ENCODE measurements at places on chromosomes 7 and 10.

DNA sequence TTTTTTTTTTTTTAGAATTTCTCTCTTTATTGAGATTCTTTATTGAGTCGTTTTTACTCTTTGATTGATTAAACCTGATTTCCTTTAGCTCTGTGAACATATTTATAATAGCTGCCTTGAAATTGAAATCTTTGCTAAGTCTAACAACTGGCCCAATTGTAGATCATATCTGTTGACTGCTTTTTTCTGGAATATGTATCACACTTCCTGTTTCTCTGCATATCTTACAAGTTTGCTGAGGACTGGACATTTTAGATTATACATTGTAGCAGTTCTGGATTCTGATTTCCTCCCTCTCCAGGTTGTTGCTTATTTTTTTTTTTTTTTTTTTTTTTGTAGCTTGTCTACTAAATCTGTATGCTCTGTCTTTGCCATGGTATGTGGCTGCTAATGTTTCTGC, 56.3 kb downstream of the PRKAR2B start:
- DNase-seq, result no peak

GRCh38 chr7:21580073-21580521, 37.3 kb downstream of the DNAH11 start:
- DNase-seq, result peak; percentile 50

- DNase-seq, result peak; percentile 82
Observed at GRCh38 chr10:6465437-6465836, 114.6 kb downstream of the PRKCQ start.

GRCh38 chr7:88485821-88486220, 179.1 kb upstream of the STEAP4 start:
- no peak for DNase-seq

- no peak for DNase-seq
Observed at GRCh38 chr7:29086545-29086944, 59.8 kb downstream of the CPVL start.

DNA sequence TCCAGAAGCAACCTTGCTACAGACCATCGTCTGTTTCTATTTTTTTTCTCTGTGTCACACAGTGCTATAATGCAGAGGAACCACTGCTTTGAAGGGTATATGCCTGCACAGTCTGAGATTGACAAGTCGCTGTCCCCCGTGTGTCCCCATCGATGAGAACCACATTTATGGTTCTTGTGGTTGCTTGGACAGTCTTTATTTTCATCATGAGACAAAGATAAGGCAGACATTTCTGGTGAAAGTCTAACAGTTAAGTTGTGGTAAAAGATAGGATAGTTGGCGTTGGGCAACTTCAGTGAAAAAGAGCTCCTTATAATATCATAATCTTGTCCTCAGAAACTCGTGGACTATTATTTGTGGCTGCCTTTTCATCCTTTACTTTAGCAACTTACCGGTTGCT, 6.3 kb upstream of the AKR1E2 start:
- DNase-seq, result no peak

- DNase-seq, result no peak
Observed at GRCh38 chr10:50385624-50386023, 134.3 kb upstream of the ASAH2 start.

DNA sequence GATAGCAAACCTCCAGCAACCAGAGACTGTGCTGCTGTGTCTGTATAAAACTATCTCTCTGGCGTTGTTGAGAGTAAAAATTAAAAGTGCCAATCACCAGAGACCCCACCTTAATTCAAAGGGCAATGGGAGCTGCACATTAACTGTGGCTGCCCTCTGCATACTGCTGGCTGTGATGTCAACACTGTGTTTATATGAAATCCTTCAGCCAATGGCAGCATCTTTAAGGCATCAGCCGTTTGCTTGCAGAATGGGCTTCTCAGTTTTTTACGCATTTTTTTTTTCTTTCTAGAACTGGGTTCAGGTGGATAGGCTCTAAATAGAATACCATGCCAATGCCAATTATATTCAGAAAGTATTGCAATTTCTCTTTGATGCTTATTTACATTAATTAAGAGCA, 47.7 kb downstream of the CHN2 start:
- no peak for DNase-seq

DNA sequence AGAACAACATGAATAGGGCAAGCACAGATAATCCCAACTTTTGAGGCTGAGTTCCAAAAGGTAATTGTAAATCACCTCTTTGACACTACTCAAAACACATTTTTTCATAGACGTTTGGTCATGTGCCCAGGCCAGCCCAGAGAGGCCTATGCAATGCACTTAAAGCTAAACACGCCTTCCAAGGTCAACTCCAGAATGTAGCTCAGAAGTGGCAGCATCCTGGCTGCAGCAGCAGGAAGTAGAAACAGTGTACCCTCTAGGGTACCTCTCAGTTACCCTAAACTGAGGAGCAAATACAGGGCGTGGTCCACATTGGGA, 58.7 kb downstream of the OSBPL3 start:
- DNase-seq, result no peak

DNA sequence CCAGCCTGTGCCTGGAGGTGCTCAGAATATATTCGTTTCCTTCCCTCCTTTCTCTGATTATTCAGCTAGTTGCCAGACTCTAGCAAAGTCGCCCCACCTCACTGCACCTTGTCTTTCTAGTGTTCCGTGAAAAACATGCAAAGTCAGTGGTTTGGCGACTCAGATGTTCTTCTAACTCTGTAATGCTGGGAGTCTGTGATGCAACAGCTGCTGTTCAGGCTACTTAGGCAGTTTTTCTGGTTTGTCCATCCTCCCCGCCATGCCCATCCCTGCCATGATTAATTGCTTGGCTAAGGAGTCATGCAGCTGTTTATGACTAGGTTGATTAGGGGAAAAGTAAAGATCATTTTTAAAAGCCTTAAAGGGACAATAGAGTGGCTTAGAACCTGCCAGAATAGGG, 99.4 kb downstream of the MTPN start:
- peak; percentile 52 for DNase-seq

GRCh38 chr7:158894825-158895224, 38.5 kb downstream of the DYNC2I1 start:
- DNase-seq, result no peak

- DNase-seq, result peak; percentile 47
Observed at GRCh38 chr10:79148452-79149344, 79.9 kb downstream of the ZMIZ1 start.

DNA sequence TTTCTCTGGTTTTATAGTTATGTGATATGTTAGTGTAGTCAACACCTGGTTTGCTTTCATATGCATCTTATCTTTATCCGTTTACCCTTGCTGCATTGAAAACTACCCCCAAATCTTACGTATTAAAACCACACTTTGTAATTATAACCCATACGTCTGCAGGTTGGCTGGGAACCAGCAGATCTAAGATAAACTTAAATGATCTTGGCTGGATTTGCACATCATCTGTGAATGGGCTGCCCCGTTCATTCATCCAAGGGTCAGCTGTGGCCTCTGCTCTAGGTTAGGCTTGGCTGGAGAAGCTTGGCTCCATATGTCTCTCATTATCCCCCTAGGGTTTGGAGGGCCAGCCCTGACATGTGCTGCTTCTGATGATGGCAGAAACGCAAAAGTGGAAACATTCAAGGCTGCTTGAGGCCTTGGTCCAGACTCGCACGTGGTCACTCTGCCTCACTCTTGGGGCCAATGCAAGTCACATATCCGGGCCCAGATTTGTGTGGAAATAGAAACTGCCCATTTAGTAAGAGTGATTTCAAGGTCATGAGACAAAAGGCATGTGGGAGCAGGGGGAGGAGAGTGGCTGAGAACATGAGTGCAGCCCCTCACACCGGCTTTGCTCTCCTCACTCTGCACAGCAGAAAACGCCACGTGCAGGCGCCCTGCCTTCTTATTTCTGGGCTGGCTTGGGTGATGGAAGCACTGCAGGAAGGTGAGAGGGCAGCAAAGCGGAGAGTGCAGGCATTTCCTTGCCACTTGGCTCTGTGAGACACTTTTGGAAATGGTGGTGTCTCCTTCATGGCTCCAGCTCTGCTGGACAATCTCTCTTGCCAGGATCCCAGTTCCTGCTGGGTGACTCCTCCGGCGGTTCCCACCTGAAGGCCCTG, 553.8 kb downstream of the GLRX3 start:
- no peak for DNase-seq

DNA sequence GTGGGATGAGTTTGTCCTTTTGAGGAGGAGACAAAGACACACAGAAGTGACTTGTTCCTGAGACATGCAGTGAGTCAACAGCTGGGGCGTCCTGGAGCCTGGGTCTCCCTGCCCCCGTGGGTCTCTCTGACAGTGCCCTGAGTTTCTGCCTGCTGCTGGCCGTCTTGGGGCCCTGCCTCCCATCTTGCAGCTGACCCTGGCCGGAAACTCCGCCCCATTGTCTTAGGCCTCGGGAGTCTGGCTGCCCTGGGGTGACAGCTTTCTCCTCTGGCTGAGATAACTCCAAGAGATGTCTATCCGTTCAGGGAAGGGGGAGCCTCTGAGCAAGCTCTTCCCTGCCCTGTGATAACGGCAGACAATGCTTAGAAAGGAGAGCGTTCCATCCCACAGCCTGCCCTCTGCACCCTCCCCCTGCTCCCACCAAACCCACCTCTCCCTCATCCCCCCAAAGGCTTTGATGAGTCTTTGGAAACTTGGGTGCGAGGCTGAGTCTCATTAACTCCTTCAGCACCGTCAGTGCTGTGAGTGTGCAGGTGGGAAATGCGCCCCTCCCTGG, 69.5 kb upstream of the PODXL start:
- peak; percentile 98 for DNase-seq

DNA sequence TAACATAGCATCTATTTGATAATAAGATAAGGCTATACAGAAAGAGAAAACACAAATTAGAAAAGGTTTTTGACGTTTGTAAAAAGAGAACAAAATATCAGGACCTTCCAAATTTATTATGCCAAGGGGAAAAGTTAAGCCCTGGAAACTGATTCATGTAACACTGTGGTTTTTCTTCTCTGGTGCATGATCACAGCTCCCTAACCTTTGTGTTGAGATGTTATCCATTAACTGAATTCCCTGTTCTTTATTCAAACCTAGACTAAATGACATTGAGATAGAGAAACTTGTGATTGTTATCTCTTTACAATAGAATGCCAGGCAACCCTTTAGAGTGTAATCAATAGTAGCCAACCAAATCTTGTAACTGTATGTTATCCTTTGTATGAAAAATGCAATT, 141.5 kb upstream of the NRG3 start:
- DNase-seq, result peak; percentile 64

GRCh38 chr7:107693396-107693795, 32.8 kb downstream of the SLC26A4 start:
- no peak for DNase-seq

GRCh38 chr7:21547501-21547900, 4.7 kb downstream of the DNAH11 start:
- DNase-seq, result no peak

GRCh38 chr7:102081244-102081627, 205.4 kb upstream of the SH2B2 start:
- no peak for DNase-seq

GRCh38 chr7:157498657-157499056, 161.9 kb downstream of the DNAJB6 start:
- no peak for DNase-seq

DNA sequence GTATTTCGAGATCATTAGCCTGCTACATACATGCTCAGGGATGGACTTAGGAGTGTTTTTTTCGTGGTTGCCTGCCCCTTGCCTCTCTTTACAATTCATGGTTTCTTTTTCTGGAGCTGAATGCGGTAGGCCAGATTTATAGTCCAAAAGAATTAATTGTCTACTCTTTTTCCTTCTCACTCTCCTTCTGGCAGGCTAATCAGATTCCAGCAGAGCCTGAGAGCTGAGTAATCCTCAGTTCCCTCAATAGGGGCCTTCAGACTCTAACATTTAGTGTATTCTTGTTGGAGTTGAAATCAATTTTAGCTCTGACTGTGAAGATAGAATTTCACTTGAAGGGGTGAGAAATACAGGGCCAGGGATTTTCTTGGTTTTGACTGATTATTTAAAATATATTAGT, 16.4 kb downstream of the SORCS3 start:
- DNase-seq, result peak; percentile 42

DNA sequence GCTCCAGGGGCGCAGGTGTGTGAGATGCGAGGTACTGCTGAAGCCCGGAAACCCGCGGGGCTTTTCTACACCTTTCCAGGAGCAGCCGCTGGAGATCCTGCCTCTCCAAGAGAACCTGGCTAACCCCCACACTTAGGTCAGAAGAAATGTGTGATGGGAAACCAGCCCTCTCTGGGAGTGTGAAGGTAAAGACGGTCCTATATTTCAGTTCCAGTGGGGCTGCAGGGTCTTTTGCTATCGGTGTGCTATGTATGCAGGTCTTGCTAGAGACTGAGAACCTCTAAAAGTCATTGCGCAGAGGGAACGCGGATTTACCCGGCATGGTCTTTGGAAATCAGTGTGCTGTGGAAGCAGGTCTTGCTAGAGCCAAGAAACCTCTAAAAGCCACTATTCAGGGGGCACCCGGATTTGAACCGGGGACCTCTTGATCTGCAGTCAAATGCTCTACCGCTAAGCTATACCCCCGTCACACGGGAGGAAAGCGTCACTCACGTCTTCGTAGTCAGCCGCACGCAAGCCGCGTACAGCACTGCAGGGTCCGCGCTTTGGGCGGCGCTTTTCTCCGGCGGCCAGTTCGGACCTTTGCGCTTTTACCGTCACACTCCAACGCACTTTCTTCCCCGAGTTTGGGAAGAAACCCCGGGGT, 46.0 kb downstream of the ZNF777 start:
- peak; percentile 93 for DNase-seq

GRCh38 chr10:73628405-73628804, 12.9 kb downstream of the MYOZ1 start:
- DNase-seq, result no peak

DNA sequence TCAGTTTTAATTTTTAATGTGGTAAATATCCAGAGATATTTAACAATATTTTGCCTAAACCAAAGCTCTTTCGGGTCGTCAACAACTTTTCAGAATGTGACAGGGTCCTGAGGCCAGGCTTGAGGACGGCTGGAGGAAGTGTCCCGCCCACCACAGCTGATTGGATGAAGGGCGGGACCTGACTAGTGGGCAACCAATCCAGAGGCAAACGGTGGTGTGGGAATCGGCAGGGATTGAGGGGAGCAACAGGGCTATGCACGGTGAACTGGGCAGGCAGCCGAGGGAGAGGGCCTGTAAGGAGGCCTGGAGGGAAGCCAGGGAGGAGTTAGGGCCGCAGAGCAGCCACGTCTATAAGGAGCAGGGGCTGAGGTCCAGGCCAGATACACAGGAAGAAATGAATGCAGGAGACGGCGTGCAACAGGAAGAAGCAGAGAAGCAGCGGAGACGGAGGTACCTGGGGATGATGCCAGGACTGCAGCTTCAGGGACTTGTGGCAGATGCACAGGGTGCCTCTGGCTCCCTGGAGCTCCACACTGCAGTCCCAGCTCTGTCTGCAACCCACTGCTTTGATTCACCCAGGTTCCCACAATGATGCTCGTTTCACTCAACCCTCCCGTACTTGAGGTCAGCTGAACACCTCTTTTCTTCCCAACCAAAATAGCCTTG, 46.1 kb upstream of the ZMIZ1 start:
- DNase-seq, result no peak

- DNase-seq, result no peak
Observed at GRCh38 chr7:92697414-92697813, 107.2 kb upstream of the FAM133B start.

DNA sequence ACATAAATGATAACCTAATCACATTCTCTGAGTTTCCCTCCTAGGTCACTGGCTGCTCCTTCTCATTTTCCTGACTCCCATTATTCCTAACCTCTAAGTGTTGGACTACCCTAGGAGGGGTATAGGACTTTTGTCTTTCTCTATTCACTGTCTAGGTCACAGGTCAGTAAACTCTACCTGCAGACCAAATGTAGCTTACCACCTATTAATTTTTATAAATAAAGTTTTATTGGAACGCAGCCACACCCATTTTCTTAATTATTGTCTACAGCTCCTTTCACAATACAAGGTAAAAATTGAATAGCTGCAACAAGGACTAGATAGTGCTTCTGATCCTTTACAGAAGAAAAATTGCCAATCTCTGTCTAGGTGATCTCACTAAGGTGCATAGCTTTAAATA, 156.7 kb downstream of the IMMP2L start:
- no peak for DNase-seq

Data from kidney tubule cell (primary cell).